ENCODE measurements at places on chromosomes 1 and 21.

DNA sequence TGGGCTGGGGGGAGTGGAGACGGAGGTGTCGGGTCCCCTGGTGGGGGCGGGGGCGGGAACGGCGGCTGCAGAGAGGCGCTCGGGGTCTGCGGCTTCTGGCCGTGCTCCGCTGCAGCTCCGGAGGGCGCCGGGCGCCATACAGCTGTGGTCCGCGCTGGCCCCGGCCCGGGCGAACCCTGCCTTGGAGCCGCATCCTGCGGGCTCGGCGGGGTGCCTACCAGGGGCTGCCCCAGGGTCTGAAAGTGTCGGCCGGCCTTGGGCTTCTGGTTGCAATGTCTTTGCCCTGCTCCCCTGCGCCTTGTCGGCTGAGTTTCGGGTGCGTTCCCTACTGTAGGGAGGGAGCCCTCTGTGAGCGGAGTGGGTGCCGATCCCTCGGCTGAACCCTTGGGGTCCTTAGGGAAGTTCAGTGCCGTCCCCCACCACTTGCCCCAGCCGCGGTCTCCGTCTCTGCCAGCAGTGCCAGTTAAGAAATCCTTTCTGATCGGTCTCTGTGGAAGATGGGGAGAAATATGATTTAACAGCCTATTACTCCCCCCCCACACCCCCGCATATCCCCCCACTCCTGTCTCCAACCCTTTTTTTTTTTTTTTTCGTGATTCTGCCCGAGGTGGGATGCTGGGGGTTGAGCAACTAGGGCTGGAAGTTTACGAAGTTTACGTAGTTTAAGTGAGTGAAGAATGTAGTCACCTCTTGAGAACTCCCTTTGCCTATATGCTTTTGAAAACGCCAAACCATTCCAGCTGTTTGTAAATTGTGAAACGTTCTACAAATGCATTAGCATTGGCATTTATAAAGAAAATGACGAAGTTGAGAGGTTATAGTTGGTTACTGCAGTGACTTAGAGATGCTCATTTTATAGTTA, 588 bp downstream of the NEXN start:
- peak; percentile 79 for DNase-seq

DNA sequence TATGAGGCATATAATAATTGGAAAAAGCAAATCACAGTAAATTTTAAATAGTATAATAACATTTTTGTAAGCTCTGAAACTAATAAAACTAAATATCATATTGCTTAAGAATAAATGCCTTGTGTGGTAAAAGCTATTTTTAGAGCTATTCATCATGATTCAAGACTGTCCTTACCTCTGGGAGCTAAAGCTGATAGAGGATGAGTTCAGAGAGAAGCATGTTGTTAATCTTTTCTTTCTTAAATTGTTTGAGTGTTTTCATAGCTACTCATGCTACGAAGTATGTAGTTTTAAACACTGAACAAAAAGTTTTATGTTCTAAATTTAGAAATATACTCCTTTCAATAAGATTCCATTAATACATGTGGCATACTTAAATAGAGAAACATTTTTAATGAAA, 30.5 kb downstream of the IFI16 start:
- no peak for DNase-seq

GRCh38 chr1:53134961-53135734, 7.3 kb downstream of the SLC1A7 start:
- DNase-seq, result peak; percentile 96

DNA sequence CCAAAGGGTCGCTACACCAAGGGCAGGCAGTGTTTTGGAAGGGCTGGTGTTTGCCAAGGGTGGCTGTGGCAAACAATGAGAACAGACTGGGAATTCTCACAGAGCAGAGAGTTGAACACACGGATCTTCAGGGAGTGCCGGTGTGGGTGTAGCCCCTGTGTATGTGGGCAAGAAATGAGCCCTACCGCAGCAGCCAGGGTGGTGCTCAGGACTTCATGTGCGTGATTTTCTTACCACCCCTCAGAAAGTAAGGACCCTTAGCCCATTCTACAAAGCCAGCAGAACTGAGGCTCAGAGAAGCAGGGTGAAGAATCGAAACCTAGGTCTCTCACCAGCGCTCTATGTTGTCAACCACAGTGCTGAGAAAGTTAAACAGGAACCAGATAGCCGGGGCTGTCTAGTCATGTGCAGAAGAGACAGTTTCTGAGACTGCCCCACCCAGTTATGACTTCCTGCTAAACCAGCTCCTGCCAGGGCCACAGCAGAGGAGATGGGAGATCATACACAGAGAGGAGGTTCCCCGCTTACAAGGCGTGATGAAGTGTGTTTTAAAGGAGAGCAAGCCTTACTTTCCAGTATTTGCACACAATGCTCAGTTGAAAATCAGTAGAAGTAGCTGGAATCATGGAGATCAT, 21.9 kb upstream of the MORC3 start:
- no peak for DNase-seq

DNA sequence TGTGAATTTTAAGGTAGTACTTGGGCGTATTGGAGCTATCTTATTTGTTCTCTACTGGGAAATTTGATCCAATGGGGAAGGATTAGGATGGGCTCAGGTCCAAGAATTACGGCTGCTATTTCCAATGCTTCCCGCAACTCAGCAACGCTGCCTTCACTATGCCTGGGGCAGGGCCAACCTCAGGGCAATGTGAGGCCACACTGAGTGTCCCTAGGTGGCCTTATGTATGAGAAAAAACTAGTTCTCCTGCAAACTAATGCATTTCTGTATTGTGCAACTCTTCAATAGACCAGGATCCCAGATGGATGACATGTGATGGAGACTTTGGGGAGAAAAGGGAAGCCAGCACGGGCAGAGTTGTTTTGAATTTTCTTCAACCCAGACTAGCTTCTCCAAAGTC, 168.1 kb downstream of the DUSP10 start:
- peak; percentile 31 for DNase-seq

GRCh38 chr1:25131794-25132193, 100.5 kb downstream of the SYF2 start:
- DNase-seq, result no peak

DNA sequence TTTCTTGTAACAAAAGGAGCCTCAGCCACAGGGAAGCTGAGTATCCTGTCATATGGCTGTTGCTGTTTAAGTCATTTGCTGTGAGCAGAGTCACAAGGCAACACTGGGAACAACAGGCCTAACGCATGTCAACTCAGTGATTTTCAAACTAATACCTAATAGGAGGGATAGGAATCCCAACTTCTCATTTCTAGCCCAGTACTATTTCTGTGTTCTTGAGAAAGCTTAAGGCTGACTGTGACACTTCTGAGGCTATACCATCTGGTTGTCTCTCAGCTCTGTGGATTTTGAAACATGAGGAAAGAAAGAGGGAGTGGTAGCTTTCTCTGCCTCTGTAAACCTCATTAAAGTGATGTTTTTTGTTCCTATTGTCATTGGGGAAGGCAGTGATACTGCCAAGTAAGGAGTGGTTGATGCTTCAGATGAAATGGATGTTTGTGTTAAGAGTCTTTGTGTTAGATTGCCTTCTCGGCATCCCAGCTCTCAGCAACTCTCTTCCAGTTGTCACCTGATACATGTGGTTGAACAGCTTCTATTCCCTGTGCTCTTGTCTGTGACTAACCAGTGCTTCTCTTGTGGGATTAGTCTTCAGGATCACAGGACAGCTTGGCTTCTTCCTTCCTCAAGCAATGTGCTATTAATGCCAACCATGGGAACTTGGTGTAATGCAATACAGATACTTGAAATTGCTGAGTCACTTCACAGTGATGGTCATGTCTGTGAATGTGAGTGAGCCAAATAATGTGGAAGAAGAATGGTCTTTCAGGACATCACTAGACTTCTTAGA, 166.8 kb upstream of the IVNS1ABP start:
- DNase-seq, result peak; percentile 90

DNA sequence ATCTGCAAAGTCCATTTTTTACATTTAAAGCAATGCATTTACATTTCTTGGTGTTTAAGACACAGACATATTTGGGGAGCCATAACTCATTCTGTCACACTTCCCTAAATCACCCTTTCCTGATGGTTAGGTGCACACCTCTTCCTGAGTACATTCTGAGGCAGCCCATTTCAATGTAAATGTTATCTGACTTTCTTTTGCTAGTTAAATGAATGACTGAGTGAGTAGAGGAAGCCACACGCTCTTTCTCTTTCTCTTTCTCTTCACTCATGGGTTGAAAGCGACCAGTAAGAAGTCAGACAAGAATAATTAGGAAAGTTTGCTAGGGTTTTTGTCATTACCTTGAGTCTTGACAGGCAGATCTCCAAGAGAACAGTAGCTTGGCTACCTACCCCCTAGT, 143.1 kb downstream of the S1PR1 start:
- DNase-seq, result no peak

DNA sequence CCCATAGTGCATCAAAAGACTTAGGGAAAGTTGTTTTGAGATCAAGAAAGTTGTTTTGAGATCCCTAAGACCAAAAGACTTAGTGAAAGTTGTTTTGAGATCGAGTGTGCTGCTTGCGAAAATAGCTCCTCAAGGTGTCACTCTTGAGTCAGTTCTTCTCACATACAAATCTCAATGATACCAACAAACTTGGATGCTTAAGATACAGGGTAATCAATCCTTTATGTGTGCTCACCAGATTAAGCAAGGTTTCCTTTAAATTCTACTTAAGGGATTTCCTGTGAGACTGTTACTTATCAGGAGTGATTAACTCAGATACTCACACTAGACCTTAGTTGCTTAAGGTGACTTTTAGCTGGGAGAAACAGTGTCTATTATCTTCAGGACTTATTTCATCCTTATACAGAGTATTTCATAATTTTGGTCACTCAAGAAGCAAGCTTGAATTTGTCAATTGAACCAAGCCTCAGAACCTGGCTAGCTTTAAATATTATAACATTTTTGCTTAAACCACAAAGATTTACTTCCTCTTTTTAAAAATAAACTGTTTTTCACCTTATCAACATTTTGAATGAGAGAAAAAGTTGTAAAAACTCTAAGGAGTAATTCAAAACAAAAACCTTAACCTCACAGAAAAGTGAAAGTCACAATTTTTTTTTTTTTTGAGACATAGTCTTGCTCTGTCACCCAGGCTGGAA, 8.0 kb upstream of the RLF start:
- DNase-seq, result peak; percentile 58

GRCh38 chr1:69263921-69264391, 303.8 kb upstream of the LRRC7 start:
- peak; percentile 73 for DNase-seq

- DNase-seq, result peak; percentile 55
Measured at GRCh38 chr21:26070822-26071425, 99.6 kb downstream of the APP start.

GRCh38 chr21:16330082-16330907, 600.5 kb downstream of the USP25 start:
- DNase-seq, result peak; percentile 71

Measured in fibroblast of lung (primary cell).